ENCODE measurements at places on chromosomes 2 and 18.

- DNase-seq: no peak
Observed at GRCh38 chr18:79353267-79353666, 42.5 kb upstream of the NFATC1 start.

DNA sequence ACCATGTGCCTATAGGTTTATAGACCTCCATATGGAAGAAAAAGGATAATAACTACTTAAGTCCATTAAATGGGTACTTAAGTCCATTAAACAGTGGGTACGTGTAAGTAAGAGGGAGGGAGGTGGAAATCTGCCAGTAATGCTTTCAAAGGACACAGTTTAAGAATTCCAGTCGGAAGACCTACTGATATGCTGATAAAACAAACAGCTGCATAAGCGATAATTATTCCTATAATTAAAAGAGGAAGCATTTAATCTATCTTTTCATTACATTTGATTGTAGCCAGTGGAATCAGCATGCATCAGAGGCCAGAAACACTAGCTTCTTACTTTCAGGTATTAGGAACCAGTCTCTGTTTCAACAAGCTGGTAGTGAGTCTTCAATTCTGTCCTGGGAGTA lies 96.4 kb upstream of the DDX18 start:
- DNase-seq: no peak

GRCh38 chr2:24539258-24539657 lies 48.2 kb downstream of the NCOA1 start:
- no peak for DNase-seq

GRCh38 chr18:11885278-11885947 lies 22.7 kb downstream of the MPPE1 start:
- DNase-seq: no peak
